ENCODE measurements at places on chromosomes 6 and 20. TPM values are rescaled to one million over a fixed set of nuclear protein-coding genes. Genes with fewer than 3 reads are reported as not detected.

DNA sequence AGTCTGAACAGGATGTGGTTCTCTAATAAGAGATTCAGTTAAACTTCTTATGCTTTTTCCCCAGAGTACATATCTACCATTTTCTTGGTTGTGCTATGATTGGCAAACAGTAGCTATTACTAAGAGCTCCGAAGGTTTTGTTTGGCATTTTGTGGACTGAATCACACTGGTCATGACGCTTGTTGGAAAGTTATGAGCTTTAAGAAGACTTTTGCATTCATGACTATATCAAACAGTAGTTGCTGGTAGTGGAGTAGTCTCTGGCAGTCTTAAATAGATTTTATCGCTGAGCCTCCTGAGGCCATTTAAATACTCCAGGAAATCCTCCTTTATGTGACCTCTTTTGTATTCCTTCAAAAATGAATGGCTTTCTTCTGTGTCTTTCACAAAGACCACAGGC lies 40.8 kb downstream of the CCDC170 start:
- H3K27me3 ChIP-seq = no peaks in the 10 kb centered on the region
- no peaks in the 10 kb centered on the region for H3K4me1 ChIP-seq
- DNase-seq = no peak
- H3K4me3 ChIP-seq = no peak overlapping the region
- no peak overlapping the region for H3K27ac ChIP-seq
- H3K36me3 ChIP-seq = no peaks in the 10 kb centered on the region

DNA sequence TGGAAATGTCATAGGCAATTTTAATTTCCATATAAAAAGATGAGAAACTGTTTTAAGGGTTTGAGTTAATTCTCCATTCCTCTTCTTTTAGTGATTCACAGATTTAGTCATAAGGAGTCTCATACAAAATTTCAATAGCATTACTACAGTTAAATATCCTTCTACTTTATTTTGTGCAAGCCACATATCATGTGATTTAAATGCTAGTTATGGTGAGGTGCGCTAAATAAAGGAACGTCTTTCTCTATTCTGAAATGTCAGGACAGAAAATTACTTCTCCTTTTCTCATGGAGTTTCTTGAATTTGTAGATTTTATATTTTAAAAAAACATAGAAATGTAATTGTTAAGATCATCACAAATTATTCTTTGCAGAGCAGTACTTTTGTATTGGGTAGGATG lies 50.0 kb upstream of the SUPT3H start:
- H3K4me3 ChIP-seq = no peak overlapping the region
- DNase-seq = no peak
- no peaks in the 10 kb centered on the region for H3K27me3 ChIP-seq
- H3K36me3 ChIP-seq = no peaks in the 10 kb centered on the region
- no peaks in the 10 kb centered on the region for H3K4me1 ChIP-seq

GRCh38 chr6:35727231-35727934 lies 9.4 kb upstream of the ARMC12 start:
- H3K4me3 ChIP-seq = peak overlapping the region; percentile 86
- H3K27ac ChIP-seq = no peak overlapping the region
- H3K4me1 ChIP-seq = peaks cover 44% of the 10 kb centered on the region

DNA sequence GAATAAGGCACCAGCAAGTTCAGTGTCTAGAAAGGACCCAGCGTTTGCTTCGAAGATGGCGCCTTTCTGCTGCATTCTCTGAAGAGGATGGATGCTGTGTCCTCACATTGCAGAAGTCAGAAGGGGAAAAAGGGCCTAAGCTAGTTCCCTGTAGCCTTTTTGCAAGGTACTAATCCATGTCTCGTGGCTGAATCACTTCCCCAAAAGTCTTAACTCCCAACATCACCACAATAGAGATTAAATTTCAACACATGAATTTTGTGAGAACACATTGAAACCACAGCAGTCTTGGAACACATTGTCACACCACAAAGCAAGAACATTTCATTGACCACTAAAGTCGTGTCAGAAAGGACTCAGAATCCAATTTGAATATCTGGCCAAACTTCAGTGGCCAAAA lies 42.1 kb downstream of the KLHL31 start:
- no peaks in the 10 kb centered on the region for H3K27me3 ChIP-seq
- no peak for DNase-seq
- H3K4me3 ChIP-seq = no peak overlapping the region
- no peaks in the 10 kb centered on the region for H3K36me3 ChIP-seq

- no peaks in the 10 kb centered on the region for H3K4me1 ChIP-seq
- H3K36me3 ChIP-seq = no peaks in the 10 kb centered on the region
- no peak overlapping the region for H3K4me3 ChIP-seq
- DNase-seq = no peak
- H3K27ac ChIP-seq = no peak overlapping the region
Measured at GRCh38 chr6:158662954-158663624, 13.2 kb downstream of the SYTL3 start.

GRCh38 chr20:35317416-35318210 lies 25.4 kb upstream of the FAM83C start:
- no peaks in the 10 kb centered on the region for H3K27me3 ChIP-seq
- no peak for DNase-seq
- peaks cover 10% of the 10 kb centered on the region for H3K4me1 ChIP-seq
- no peak overlapping the region for H3K4me3 ChIP-seq
- no peak overlapping the region for H3K27ac ChIP-seq

DNA sequence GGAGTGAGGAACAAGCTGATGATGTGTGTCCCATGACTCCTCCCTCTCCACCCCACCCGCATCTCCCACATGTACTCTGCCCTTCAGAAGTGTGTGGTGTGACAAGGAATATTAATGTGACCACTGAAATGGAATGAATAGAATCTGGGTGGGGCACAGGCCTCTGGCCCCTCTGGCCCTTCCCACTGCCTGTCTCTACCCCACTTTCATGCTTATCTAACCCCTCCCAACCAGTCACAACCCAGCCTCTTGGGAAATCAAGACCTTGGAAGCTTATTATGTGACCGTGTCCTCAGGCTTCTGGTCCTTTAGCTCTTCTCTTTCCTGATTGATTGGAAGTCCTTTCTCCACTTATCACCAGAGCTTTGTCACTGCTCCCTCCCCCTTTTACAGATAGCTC lies 312.2 kb upstream of the SOX4 start:
- no peaks in the 10 kb centered on the region for H3K4me1 ChIP-seq
- no peaks in the 10 kb centered on the region for H3K27me3 ChIP-seq
- no peaks in the 10 kb centered on the region for H3K36me3 ChIP-seq
- H3K27ac ChIP-seq = no peak overlapping the region

DNA sequence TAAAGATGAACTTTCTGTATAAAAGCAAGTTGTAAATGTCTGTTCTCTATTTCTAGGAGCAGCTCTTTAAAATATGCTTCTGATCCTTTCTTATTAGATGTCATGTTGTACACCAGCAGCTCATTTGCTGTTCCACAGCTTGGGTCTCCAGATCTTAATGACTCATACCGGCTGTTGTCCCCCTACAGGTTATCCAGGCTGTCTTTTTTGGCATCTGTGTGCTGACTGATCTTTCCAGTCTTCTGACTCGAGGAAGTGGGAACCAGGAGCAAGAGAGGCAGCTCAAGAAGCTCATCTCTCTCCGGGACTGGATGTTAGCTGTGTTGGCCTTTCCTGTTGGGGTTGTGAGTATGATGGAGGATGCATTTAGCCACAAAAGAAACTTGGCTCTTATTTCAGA lies 76.0 kb downstream of the AIG1 start:
- no peaks in the 10 kb centered on the region for H3K36me3 ChIP-seq
- no peak overlapping the region for H3K4me3 ChIP-seq
- no peak overlapping the region for H3K27ac ChIP-seq
- H3K4me1 ChIP-seq = no peaks in the 10 kb centered on the region
- H3K27me3 ChIP-seq = no peaks in the 10 kb centered on the region

- DNase-seq = no peak
- no peak overlapping the region for H3K27ac ChIP-seq
- no peaks in the 10 kb centered on the region for H3K36me3 ChIP-seq
- peaks cover 9% of the 10 kb centered on the region for H3K4me1 ChIP-seq
- H3K4me3 ChIP-seq = no peak overlapping the region
Measured at GRCh38 chr6:157849288-157850017, 26.4 kb downstream of the SNX9 start.

- no peak overlapping the region for H3K4me3 ChIP-seq
- no peaks in the 10 kb centered on the region for H3K36me3 ChIP-seq
- no peak overlapping the region for H3K27ac ChIP-seq
- H3K4me1 ChIP-seq = no peaks in the 10 kb centered on the region
Measured at GRCh38 chr6:117837261-117837660, 69.8 kb upstream of the SLC35F1 start.

DNA sequence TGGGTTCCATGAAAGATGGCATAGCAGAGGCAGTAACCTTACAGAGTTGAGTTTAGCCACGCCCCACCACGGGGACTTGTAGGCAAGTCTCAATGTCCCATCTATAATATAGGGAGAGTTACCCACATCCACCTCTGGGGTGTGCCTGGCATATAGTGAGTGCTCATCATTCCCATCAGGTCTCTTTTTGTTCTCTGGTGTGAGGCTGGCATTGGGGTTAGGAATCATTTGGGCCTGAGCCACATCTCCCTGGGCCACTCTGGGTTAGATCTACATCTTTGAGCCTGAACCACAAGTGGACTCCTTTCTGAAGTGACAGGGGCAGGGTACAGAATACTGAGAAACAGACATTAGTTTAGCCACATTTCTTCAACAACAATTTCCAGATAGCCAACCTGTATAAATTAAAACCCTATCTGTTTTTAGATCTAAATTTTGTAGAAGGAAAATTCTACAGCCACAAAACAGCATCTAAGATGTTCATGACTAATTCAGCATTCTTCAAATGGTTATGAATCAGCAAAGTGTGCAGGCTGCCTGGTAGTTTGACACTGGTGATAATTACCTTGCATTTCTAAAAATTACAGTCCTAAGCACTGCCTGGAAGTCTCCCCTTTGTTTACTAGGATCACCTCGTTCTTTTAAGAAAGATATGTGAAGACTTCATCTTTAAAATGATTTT lies 20.1 kb downstream of the RNF24 start:
- H3K4me1 ChIP-seq = no peaks in the 10 kb centered on the region
- H3K27ac ChIP-seq = no peak overlapping the region
- H3K27me3 ChIP-seq = no peaks in the 10 kb centered on the region

SLC17A3 gene
- not detected for total RNA-seq

GRCh38 chr6:168703990-168704389 lies 263.0 kb downstream of the SMOC2 start:
- H3K4me1 ChIP-seq = no peaks in the 10 kb centered on the region
- DNase-seq = no peak
- no peak overlapping the region for H3K4me3 ChIP-seq
- H3K27ac ChIP-seq = no peak overlapping the region

DNA sequence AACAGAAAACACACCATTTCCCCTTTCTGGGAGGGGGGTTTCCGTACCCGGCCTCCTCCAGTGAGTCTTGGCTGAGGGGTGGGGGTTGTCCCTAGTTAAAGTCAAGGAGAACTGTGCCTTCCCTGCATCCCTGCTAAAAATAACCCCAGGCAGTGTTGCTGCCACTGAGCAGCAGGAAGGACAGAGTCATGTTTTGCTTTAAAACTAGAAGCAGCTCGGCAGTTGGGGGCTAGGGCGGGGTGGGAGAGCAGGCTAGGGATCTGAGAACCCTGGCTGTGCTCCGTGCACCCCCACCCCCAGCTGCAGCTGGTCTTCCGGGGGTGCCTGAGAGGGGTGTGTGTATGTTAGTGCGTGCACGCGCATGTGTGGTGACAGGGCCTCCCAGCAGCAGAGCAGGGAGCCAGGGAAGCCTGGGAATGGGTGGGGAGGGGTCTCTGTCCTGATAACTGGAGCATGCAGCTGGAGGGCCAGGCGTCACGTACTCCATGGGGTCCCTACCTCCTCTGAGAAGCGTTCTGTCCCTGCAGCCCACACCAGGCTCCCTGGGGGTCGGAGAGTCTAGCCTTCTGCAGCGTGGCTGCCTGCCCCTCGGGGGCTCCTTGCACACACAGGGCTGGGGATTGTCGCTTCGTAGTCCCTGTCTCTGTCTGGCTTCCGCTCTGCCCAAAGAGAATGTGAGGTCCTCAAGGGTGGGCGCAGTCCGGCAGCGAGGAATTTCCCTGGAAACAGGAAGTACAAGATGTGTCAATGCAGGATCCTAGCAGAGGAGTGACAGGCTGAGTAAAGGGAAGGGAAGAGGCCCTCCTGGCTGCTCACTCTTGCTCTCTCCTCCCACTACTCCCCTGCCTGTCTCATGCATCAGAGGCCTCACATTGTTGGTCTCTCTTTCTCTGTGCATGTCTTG lies 16.8 kb upstream of the ARMC12 start:
- no peak overlapping the region for H3K27ac ChIP-seq
- peaks cover 16% of the 10 kb centered on the region for H3K4me1 ChIP-seq
- H3K36me3 ChIP-seq = no peaks in the 10 kb centered on the region
- peak overlapping the region; percentile 44 for H3K4me3 ChIP-seq

DNA sequence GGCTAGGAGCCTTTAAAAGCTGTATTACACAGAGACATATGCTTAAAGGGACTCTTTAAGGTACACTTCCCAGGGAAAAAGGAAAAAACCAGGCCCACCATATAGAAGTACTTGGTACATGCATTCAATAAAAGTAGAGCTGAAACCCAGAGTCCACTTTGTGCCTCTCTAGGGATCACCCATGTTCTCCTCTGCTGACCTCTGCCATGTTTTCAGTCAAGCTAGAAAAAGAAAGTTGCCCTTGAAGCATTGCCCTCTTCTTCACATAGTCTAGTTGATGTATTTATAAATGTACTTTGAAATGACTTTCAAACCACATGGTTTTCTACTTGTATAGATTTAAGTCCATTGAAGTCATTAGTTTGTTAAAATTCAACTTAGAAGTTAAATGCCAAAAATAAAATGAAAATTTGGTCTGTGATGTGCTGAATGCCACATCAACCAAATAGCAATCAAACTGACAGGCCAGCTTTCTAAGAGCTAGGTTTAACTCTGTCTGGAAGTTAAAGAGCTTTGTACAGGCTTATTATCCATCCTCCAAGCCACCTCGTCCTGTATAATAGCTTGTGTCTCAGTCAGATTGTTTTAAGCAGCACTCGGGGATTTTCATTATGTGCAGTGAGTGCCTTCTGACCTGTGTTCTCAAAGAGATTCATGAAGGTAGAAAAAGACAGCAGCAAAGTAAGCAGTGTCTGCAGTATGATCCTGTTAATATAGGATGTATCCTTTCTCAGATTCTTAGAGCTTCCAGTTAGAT lies 238.6 kb upstream of the PLN start:
- H3K4me1 ChIP-seq = peaks cover 9% of the 10 kb centered on the region
- no peak for DNase-seq
- no peaks in the 10 kb centered on the region for H3K27me3 ChIP-seq
- H3K36me3 ChIP-seq = no peaks in the 10 kb centered on the region
- H3K27ac ChIP-seq = no peak overlapping the region

DNA sequence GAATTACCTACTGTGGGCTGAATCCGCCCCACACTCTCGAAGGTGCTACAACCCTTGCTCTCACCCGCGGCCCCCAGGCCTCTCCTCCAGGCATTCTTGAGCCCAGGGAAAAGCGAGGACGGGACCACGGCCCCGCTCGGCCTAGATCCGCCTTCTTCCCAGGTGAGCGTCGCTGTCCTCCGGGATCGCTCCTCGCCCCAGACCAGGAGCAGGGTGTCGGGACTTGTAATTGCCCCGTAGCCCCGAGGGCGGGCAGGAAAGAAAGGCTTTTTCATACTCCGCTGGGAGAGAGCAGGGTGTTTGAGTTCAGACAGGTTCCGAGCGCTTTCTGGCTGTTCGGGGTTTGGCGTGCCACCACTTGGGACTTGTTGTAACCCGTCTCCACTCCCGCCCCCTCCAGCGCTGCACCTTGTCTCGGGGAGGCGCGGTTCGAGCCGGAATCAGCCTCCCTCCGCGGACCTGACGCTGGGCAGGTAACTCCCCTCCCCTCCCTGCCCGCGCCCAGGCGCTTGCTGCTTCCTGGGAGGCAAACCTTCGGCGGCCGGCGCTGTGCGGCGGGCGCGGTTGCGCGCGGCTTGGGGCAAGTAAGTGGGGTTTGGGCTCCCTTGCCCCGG lies at the start of gene FAM83B:
Gene FAM83B (plus strand): TSS at position 529 of the 614 bp plus-strand sequence. CDS start 23,476 bp downstream, outside the sequence.
- H3K27ac ChIP-seq = no peak within 1 kb of the TSS
- no peak for DNase-seq
- H3K4me1 ChIP-seq = no peaks in the 10 kb centered on the region
- H3K36me3 ChIP-seq = no peaks in the 10 kb centered on the region

Measured in Karpas-422 (cell line).